ENCODE measurements at places on chromosomes 12 and 14.

- no peak for DNase-seq
Observed at GRCh38 chr12:1705774-1706631, 15.1 kb downstream of the ADIPOR2 start.

DNA sequence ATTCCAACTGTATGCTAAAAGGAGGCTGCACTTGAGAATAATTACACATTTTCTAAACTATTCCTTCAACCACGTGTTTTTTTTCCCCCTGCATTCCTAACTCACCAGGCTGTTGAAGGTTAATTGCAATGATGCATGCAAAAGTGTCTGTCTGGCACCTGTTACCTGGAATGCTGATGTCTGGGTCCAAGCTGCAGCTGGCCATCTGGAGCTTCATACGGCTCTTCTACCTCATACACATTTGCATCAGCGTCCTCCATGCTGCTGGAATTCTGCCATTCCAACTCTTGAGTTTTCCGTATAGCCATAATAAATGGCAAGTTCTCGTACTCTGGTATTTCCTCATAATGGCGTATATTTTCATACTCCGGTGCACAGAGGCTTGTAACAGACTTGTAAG, 8.6 kb downstream of the FGD6 start:
- no peak for DNase-seq

GRCh38 chr14:54730156-54730961, 163.4 kb downstream of the SAMD4A start:
- no peak for DNase-seq

DNA sequence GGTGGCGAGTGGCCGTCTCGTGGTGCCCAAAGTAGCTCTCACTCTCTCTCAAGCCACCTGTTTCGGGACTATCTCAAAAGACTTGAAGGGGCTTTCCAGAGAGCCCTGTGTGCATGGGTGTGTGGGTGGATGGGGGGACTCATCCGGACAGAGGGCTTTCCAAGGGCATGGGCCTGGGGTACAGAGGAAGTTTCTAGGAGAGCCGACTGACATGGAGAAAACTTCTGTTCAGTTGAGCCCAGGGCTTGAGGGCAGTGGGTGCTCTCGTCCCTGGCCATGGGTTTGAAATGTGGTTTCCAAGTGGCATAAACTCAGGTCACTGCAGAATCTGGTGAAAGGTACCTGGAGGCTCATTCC, 47.4 kb upstream of the MEG3 start:
- no peak for DNase-seq

- DNase-seq = no peak
Observed at GRCh38 chr12:58557171-58557570, 363.1 kb downstream of the LRIG3 start.

DNA sequence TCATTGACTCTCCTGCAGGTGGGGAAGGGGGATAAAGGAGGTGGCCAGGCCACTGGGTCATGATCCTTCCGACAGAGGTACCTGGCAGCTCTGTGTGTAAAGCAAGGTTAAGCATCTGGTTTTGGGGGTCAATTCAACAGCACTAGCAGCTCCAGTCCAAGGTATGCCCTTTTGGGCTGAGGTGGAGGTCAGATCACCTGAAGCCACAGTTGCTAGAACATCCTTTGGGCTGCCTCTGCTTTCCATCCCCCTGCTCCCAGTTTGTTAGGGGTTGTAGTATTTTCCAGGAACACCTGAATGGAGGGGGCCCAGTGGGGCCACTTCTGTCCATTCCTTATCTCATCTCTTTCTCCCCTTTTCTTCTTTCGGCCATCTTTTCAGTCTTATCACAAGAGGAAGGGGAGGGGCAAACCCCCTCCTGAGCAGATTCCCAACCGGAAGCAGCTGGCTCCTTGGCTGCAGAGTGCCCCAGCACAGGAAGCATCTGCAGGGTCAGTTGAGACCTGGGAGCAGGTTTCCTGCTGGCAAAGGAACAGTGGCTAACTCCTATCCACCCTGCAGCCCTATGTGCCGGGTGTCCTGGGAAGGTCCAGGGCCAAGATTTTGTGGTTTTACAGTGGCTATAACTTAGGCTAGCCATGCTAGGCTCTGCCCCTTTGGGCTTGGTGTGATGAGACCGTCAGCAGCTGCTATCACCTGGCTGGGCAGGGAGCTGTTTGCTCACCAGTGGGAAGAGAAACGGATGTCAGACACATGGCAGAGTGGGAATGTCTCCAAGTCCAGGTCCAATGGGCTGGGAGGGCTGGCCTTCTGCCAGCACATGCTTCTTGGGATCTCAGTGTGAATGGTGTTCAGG, 40.2 kb downstream of the SH2B3 start:
- DNase-seq = no peak

DNA sequence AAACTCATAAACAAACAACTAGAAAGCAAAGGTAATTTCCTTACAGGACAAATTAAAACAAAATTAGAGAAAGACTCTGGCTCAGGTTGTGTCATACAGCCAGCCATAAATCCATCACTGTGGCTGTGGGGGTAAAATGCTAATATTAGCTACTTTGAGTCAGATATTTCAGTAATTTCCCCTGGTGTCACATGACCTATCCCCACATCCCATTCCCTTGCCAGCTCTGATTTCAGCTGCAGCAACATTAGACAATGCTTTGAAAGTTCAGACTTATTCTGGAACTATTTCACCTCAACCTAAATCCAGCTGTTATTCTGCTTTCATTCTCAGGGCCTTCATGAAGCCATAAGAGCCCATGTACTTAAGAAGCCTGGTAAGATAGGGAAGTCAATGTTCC, 55.3 kb downstream of the RPL10L start:
- no peak for DNase-seq

- DNase-seq = no peak
Observed at GRCh38 chr12:50059440-50060119, 2.2 kb downstream of the ASIC1 start.

DNA sequence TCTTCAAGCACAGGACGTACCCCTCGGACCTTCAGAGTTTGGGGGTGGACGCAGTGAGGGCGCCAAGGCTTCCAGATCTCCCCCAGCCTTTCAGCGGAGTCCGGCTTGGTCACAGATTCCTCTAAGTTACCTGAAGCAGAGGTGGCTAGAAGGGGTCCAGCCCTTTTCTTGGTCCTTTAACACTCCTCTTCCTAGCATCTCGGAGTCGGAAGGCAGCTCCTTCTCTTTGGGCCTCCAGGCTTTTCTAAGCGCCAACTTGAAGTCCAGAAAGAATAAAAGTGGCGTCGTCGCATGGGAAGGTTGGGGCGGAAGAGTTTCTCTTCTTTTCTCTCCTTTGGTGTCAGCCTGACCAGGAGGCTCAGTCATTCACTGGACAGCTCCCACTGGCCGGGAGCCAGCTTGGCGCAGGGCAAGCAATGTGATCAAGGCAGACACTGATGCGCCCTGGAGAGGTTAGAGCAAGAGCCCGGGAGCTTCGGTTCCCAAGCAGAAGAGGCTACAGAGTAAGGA, 9.6 kb downstream of the OR6S1 start:
- DNase-seq = no peak

DNA sequence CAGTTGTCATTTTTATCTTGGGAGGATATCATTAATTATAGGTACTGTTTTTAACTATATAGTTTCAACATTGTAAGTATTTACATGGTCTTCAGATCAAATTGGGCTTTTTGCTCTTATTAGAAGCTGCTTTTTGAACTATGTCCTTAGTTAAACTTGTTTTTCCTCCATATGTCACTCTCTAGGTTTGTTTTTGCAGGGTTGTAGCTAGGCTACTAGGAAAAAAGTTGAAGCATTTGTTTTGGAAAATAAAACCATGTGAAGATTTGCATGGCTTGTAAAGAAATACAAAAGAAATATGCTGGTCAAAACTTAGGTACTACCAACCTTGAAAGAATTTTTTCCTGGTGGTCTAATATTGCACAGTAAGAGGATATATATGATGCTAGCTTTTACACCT, 3.4 kb downstream of the ARID2 start:
- DNase-seq = no peak

- no peak for DNase-seq
Observed at GRCh38 chr12:4432878-4433744, 12.5 kb downstream of the FGF6 start.

DNA sequence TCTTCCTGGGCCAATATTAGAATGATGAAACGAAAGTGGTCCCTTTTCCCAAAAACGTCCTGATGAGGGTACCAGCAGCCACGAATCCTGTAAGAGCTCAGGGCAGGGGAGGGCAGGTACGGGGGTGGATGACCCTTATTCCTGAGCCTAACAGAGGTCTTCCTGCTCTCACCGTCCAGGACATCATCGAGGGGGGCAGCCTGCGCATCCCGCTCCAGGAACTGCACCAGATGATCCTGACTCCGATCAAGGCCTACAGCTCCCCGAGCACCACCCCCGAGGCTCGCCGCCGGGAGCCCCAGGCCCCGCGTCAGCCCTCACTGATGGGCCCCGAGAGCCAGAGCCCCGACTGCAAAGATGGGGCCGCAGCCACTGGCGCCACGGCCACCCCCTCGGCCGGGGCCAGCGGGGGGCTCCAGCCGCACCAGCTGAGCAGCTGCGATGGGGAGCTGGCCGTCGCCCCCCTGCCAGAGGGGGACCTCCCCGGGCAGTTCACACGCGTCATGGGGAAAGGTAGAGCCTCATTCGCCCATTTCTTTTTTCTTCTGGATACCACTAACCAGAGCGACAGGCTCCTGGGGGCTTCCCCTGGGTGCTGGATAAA, 142.5 kb downstream of the GCH1 start:
- DNase-seq = no peak

DNA sequence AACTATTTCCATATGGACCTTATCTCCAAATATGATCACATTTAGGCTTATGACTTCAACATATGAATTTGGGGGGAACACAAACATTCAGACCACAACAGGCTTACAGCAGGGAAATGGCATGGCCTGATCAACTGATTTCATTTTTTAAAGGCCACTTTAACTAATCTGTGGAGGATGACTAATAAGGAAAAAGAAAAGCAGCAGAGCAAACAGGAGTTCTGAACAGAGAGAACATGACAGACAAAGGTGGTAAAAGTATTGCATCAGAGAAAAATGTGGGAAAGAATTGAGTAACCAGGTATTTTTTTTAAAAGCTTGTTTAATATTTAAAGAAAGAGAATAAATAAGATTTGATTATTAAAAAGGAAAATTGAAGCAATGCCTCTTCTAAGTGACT, 366.1 kb upstream of the TMPO start:
- DNase-seq = no peak

DNA sequence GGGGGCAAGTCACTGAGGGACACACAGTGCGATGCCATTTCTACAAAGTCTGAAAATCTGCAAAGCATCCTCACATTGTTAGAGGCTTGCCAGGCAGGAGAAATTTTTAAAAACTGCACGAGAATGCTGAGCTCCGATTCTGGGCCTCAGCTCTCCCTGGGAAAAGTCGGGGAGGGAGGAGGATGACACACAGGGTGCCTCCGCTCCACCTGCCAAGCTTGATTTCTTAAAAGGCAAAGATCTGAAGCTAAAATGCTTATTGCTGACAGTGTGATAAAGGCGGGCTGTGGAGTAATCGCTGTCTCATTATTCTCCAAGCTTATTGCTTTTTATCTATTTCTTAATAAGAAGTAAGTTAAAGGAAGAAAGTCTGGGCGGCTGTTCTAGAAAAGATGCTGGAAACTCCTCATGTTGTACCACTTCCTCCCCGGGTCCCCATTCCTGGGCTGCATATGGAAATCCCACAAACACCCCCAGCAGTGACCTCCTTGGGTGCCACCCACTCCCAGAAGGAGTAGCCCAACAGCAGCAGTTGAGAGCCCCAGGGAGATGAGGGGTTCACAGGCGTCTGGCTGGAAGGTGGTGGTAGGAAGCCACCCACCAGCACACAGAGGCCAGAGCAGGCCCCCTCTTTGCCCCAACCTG, 55.0 kb downstream of the CCDC85C start:
- no peak for DNase-seq

DNA sequence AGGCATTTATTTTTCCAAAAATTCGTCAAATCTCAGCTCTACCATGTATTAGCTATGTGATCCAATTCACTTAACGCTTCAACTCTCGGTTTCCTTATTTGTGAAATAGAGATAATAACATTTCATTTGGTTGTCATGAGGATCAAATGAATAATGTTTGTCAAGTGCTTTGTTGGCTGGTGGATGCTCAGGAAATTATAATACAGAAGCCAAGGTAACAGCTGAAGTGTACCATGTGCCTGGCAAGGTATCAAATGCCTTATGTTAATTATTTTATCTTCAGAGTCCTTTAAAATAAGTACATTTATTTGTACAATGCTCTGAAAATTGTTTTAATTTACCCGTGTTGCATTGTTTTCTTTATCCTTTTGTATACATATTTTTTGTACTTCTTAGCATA, 6.1 kb upstream of the PRKCH start:
- DNase-seq = no peak

DNA sequence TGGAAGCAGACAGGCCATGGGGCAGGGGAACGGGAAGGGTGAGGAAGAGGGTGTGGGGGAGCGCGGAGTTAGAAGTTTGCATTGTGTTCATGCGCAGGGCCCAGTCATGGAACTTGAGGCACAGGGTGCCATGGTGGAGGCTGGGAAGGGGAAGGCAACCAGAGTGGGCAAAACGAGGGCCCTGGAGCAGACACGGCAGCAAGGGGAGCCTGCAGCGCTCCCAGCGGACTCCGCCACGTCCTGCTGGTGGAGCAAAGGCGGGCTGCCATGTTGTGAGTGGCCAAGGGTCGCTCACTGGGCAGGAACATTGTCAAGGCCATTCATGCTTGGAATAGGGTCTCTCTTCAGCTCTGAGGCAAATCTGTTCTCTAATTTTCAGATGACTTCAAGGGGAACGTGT, 20.5 kb downstream of the DEGS2 start:
- DNase-seq = no peak

GRCh38 chr12:110677206-110677911, 11.6 kb downstream of the HVCN1 start:
- DNase-seq = no peak

DNA sequence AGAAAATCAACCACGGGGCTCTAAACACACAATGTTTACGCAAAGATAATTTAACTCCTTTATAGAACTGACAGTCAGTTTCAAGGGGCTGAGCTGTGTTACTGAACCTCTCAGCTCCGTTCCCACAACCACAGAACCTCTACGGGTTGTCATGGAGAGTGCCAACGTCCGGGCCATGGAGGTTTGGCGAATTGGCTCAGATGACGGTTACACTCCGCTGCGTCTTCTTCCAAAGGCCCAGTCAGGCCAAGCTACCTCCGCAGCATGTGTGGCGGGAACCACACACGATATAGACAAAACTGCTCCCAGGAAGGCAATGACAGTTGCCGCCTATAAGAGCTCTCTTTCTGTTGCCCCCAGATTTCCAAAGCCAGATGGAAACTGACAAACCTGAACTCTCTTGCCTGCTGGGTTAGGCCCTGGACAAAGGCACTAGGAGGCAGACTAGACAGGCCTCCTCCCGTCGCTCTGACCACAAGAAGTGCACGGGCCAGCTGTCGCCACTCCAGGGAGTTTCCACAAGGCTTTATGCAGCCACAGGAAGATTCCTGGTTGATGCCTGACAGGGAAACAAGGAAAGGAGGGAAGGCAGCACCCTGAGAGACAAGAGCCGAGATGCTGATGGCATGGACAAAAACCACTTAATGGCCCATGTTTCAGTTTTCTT, 30.3 kb downstream of the CCDC88C start:
- no peak for DNase-seq
